Right ventricle myocardium superior (tissue), 1 donor: ENCODE measurements at places on chromosomes 6 and 20. TPM values are rescaled to one million over a fixed set of nuclear protein-coding genes. Genes with fewer than 3 reads are reported as not detected.

The SMPDL3A gene
- total RNA-seq: 3.7 TPM

The LRRN4 gene
- not detected for total RNA-seq

The PTCHD4 gene
- total RNA-seq: 0.81 TPM

The TAAR5 gene
- not detected for total RNA-seq

The ZBTB46 gene
- 13.5 TPM for total RNA-seq

The GFRAL gene
- total RNA-seq: not detected

The CRIP3 gene
- total RNA-seq: 4.1 TPM

The TFAP2D gene
- total RNA-seq: not detected

The PCK1 gene
- 2.3 TPM for total RNA-seq

The XKR7 gene
- total RNA-seq: not detected

The RIPOR3 gene
- total RNA-seq: 8.1 TPM

The ADAM33 gene
- 12.6 TPM for total RNA-seq

The POU3F2 gene
- total RNA-seq: not detected
